ENCODE measurements at places on chromosomes 7 and 10.

DNA sequence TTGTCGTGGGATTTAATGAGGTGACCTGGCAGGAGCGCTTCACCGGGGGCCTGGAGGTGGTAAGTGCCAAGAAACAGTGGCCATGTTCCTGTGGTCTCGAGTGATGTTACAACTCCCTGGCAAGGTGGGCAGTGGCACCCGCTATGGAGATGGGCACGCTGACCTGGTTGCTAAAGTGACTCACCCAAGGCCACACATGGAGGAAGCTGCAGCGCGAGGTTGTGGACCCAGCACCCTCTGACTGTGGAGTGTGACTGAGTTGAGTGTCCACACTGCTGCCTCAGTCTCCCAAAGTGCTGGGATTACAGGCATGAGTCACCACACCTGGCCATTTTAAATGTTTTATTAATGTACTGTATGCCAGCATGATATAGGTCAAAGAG, 73.2 kb downstream of the RGS10 start:
- DNase-seq = no peak

DNA sequence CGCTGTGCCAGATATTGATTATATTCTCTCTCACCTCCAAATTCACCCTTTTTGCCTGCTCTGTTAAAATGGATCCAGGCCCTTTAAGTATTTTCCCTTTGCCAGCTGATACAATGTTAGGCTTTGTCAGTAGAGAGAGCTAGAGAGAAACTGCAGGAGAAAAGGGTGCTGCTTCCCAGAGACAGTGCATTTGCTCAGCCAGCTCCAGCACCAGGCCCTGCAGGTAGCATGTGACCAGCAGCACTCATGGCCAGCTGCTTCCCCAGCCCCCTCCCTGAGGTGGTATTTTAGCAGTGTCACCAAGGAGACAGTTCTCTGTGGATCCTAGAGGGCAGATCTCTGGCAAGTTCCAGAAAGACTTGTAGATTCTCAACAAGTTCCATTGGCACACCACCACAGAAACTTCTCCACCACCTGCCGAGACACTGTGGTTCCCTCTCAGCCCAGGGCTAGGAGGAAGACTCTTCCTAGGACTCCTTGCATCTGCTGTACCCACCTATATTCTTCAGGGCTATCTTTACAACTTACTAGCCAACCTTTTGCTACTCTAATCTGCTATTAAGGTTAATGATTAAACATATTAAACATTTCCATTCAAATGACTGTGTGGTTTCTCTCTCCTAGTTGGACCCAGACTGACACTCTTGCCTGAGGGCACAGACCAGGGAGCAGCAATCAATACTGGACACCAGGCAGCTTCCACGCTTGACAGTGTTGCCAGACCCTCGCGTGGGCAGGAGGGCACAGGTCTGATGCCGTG, 35.6 kb upstream of the ADAM12 start:
- DNase-seq = no peak

- DNase-seq = no peak
Observed at GRCh38 chr10:4701016-4701415, 125.0 kb upstream of the AKR1E2 start.

- DNase-seq = no peak
Observed at GRCh38 chr10:24249829-24250415, 41.0 kb downstream of the KIAA1217 start.

DNA sequence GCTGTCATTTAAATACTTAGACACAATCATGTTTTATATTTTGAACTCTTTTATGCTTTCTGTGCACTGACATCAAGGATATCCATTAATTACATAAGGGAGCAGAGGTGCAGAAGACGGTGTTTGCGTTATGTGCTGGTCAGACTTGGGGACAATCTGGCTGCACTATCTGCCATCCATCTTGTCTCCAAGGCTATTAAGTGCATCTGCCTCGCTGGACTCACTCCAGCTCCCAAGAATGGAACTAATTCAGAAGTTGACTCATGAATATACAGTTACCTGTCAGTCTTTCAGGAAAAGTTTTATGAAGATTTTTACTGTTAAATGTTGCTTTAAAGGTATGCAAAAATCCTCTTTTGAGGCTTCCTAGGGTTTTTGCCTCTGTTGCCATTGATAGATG, 391.0 kb downstream of the SUGCT start:
- DNase-seq = no peak

DNA sequence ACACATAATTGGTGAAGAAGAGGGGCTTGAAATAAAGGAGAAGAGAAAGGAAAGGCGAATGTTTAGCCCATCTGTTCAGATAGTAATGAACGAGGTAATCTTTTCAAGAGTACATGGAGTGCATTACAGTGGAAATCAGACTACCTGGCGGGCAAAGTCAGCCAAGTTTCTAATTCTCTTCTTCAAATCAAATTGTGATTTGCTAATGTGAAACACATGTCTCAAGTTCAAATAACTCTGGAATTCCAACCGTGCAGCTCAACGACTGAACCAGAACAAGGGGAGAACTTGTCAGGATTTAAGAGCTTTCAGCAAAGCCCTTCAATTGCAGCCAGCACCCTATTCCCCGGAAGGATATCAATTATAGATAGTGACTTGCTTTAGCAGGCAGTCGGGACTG, 216.9 kb downstream of the GLI3 start:
- DNase-seq = no peak
